Common myeloid progenitor, CD34-positive (primary cell): ENCODE measurements at places on chromosomes 3 and 15.

DNA sequence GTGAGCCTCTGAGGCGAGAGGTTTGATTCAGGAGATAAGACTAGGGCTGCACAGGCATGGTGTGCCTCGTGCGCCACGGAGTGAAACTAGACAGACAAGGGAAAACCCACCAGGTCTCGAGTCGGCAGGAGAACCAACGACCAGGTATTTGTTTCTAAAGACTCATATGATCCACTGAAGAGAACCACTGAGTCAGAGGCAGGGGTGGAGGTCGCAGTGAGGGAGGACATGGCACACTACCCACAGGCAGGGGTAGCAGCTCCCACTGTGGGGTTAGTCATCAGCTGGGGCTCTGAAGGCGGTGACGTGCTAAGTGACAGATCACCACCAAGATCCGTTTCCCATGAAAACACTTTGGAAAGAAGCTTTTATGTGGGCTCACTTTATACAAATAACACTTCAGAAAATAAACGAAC is 45.7 kb downstream of the CHSY1 start:
- peaks cover 3% of the 10 kb centered on the region for H3K36me3 ChIP-seq
- DNase-seq = no peak
- no peaks in the 10 kb centered on the region for H3K27me3 ChIP-seq
- peaks cover 66% of the 10 kb centered on the region for H3K4me1 ChIP-seq
- H3K27ac ChIP-seq = no peak overlapping the region
- no peak overlapping the region for H3K4me3 ChIP-seq

DNA sequence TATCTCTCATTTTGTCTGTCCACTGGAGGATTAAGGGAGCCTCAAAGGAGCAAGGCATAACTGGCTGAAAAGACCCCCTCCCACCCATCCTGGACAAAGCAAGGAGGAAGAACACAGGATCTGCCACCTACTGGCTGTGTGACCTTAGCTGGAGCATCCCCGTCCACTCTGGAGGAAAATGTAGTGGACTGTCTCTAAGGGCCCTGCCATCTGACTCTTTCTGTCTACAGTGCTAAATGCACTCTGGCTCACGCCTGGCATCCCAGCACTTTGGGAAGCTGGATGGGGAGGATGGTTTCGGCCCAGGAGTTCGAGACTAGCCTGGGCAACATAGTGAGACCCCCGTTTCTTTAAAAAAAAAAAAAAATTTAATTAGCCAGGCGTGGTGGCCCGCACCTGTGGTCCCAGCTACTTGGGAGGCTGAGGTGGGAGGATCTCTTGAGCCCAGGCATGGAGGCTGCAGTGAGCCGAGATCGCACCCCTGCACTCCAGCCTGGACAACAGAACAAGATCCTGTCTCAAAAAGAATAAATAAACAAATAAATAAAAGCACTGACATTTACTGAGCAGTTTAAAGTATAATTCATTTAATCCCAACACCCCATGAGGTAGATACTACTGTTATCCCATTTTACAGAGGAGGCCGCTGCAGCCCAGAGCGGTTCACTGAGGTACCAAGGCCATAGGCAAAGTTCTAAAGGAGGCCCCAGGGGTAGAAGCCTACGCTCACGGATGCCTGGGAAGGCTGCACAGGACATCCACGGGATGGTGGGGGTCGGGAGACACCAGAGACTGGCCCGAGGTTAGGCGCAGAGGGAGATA is 1.1 kb downstream of the TBC1D2B start:
- no peaks in the 10 kb centered on the region for H3K27me3 ChIP-seq
- H3K4me3 ChIP-seq = peak overlapping the region; percentile 84
- H3K36me3 ChIP-seq = no peaks in the 10 kb centered on the region
- no peak for DNase-seq

GRCh38 chr3:170128259-170128976 is 53.1 kb downstream of the PHC3 start:
- peaks cover 38% of the 10 kb centered on the region for H3K36me3 ChIP-seq
- no peak overlapping the region for H3K4me3 ChIP-seq
- no peaks in the 10 kb centered on the region for H3K4me1 ChIP-seq
- no peaks in the 10 kb centered on the region for H3K27me3 ChIP-seq

- H3K4me1 ChIP-seq = no peaks in the 10 kb centered on the region
- no peak overlapping the region for H3K27ac ChIP-seq
- DNase-seq = no peak
- no peaks in the 10 kb centered on the region for H3K27me3 ChIP-seq
Measured at GRCh38 chr3:125694761-125695294, 99.5 kb upstream of the OSBPL11 start.

GRCh38 chr3:99131876-99132275 is 230.4 kb upstream of the DCBLD2 start:
- H3K27me3 ChIP-seq = no peaks in the 10 kb centered on the region
- no peaks in the 10 kb centered on the region for H3K4me1 ChIP-seq
- no peak overlapping the region for H3K27ac ChIP-seq
- DNase-seq = no peak

DNA sequence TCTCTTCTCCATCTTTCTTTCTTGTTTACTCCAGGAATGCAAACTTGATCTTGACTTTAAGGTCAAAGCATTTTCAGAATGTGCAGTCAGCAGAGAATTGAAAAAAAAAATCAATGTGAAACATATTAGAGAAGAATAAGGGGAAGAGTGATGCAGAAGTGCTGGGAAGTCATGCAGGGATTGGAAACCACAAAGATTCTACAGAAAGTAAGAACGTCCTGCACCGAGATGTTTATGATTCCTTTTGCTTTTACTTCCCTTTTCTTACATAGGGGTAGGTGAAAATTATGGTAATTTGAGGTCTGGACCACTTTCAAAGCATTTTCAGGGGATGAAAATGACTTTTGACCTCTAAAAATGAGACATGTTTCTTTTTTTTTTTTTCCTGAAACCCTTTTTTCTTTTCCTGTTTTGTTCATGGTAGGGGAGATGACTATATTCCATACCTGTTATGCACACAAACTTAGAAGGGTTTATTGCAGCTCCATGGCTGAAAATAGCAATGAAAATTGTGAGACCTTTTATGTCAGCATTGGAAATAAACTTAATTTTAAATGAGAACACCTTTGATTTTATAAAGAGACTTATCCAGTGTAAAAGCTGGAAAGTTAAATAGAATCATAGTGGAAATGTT is 623.5 kb upstream of the TBL1XR1 start:
- H3K27me3 ChIP-seq = no peaks in the 10 kb centered on the region
- no peaks in the 10 kb centered on the region for H3K36me3 ChIP-seq
- peaks cover 5% of the 10 kb centered on the region for H3K4me1 ChIP-seq
- no peak overlapping the region for H3K27ac ChIP-seq
- H3K4me3 ChIP-seq = no peak overlapping the region
- DNase-seq = peak; percentile 78

- H3K4me1 ChIP-seq = no peaks in the 10 kb centered on the region
- H3K27me3 ChIP-seq = no peaks in the 10 kb centered on the region
- no peak overlapping the region for H3K4me3 ChIP-seq
- DNase-seq = no peak
Measured at GRCh38 chr15:98896802-98897732, 110.5 kb downstream of the PGPEP1L start.

GRCh38 chr15:41416128-41416741 is 660 bp upstream of the RTF1 start:
- H3K4me3 ChIP-seq = peak overlapping the region; percentile 94
- peaks cover 9% of the 10 kb centered on the region for H3K4me1 ChIP-seq
- no peaks in the 10 kb centered on the region for H3K27me3 ChIP-seq
- DNase-seq = no peak

DNA sequence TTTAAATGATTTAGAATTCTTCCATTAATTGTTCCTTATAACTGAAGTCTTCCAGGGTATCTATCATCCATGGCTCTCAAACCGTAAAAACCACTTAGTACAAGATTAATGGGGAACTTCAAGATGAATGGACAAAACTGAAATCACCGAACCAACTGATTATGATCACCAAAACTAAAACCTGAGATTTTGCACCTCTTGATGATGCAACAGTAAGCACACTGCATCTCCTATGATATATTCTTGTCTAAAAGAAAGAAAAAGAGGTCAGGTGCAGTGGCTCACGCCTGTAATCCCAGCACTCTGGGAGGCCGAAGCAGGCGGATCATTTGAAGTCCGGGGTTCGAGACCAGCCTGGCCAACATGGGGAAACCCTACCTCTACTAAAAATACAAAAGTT is 3.6 kb upstream of the ISY1 start:
- no peak for DNase-seq
- H3K4me1 ChIP-seq = peaks cover 20% of the 10 kb centered on the region
- no peak overlapping the region for H3K4me3 ChIP-seq
- no peaks in the 10 kb centered on the region for H3K27me3 ChIP-seq
- H3K27ac ChIP-seq = no peak overlapping the region

GRCh38 chr3:40753291-40753770 is 228.6 kb downstream of the ZNF621 start:
- H3K27ac ChIP-seq = no peak overlapping the region
- H3K36me3 ChIP-seq = no peaks in the 10 kb centered on the region
- no peaks in the 10 kb centered on the region for H3K4me1 ChIP-seq
- no peak for DNase-seq
- no peaks in the 10 kb centered on the region for H3K27me3 ChIP-seq
- H3K4me3 ChIP-seq = no peak overlapping the region

GRCh38 chr15:54410481-54410880 is 432.2 kb downstream of the UNC13C start:
- no peak for DNase-seq
- no peaks in the 10 kb centered on the region for H3K4me1 ChIP-seq
- no peak overlapping the region for H3K27ac ChIP-seq
- H3K36me3 ChIP-seq = no peaks in the 10 kb centered on the region
- H3K27me3 ChIP-seq = no peaks in the 10 kb centered on the region
- no peak overlapping the region for H3K4me3 ChIP-seq

DNA sequence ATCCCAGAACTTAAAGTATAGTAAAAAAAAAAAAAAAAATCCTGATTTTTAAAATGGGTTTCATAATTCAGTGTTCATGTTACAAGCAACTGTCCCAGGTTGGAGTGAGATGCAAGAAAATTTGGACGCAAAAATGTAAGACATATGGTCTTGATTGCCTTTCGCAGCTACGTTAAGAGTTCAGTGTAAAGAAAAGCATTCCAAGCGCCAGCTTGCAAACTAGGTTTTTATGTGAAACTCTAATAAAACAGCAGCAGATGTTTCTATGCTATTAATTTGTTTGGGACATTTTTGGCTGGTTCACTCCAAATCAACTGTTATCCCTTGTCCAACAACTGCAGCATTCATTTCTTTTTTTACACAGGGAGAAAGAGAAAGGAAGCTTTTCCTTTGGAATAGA is 957.8 kb downstream of the ROBO1 start:
- no peak for DNase-seq
- H3K27me3 ChIP-seq = no peaks in the 10 kb centered on the region
- no peaks in the 10 kb centered on the region for H3K36me3 ChIP-seq
- no peaks in the 10 kb centered on the region for H3K4me1 ChIP-seq
- H3K4me3 ChIP-seq = no peak overlapping the region

- H3K27ac ChIP-seq = no peak overlapping the region
- no peaks in the 10 kb centered on the region for H3K36me3 ChIP-seq
- H3K27me3 ChIP-seq = no peaks in the 10 kb centered on the region
- no peak for DNase-seq
- no peak overlapping the region for H3K4me3 ChIP-seq
Measured at GRCh38 chr3:99662838-99663570, 24.6 kb downstream of the COL8A1 start.

- H3K4me3 ChIP-seq = no peak overlapping the region
- no peak for DNase-seq
- H3K36me3 ChIP-seq = no peaks in the 10 kb centered on the region
- H3K27me3 ChIP-seq = no peaks in the 10 kb centered on the region
Measured at GRCh38 chr3:123314359-123315270, 112.9 kb downstream of the SEC22A start.

- H3K36me3 ChIP-seq = no peaks in the 10 kb centered on the region
- H3K4me1 ChIP-seq = no peaks in the 10 kb centered on the region
- DNase-seq = no peak
- no peak overlapping the region for H3K4me3 ChIP-seq
Measured at GRCh38 chr15:31062310-31062847, 39.1 kb downstream of the TRPM1 start.

- no peak overlapping the region for H3K27ac ChIP-seq
- H3K4me1 ChIP-seq = no peaks in the 10 kb centered on the region
- H3K4me3 ChIP-seq = no peak overlapping the region
- no peaks in the 10 kb centered on the region for H3K27me3 ChIP-seq
Measured at GRCh38 chr15:42149493-42150218, 6.8 kb downstream of the PLA2G4F start.

GRCh38 chr3:22634433-22634832 is 568.7 kb upstream of the UBE2E2 start:
- no peaks in the 10 kb centered on the region for H3K27me3 ChIP-seq
- H3K27ac ChIP-seq = no peak overlapping the region
- H3K36me3 ChIP-seq = no peaks in the 10 kb centered on the region
- no peak for DNase-seq

DNA sequence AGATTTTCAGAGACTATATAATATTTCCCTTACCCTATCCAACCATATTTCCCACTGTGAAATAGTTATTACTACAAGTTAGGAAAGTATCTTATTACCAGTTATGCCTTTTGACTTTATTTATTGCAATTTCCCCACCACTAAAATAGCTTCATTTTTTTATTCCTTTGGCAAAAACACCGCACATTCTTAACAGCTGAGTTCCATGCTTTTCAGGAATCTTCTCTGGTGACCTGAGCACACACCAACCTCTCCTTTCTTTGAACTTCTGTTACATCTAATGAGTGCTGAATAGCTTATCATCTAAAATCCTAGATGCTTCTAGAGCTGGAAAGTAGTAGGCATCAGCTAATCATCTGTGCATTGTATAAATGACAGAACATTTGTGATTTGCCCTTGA is 99.1 kb downstream of the UBE2E2 start:
- H3K27me3 ChIP-seq = no peaks in the 10 kb centered on the region
- H3K4me3 ChIP-seq = no peak overlapping the region
- no peaks in the 10 kb centered on the region for H3K36me3 ChIP-seq
- H3K4me1 ChIP-seq = no peaks in the 10 kb centered on the region

- H3K36me3 ChIP-seq = no peaks in the 10 kb centered on the region
- no peak overlapping the region for H3K27ac ChIP-seq
- peaks cover 29% of the 10 kb centered on the region for H3K4me1 ChIP-seq
- no peak for DNase-seq
- H3K27me3 ChIP-seq = no peaks in the 10 kb centered on the region
Measured at GRCh38 chr3:71423151-71423906, 160.2 kb downstream of the FOXP1 start.

- no peaks in the 10 kb centered on the region for H3K27me3 ChIP-seq
- no peak overlapping the region for H3K4me3 ChIP-seq
- no peaks in the 10 kb centered on the region for H3K36me3 ChIP-seq
- H3K27ac ChIP-seq = no peak overlapping the region
- DNase-seq = no peak
Measured at GRCh38 chr3:41708176-41708575, 253.7 kb downstream of the ULK4 start.

- H3K27ac ChIP-seq = no peak overlapping the region
- H3K4me1 ChIP-seq = peaks cover 10% of the 10 kb centered on the region
- H3K27me3 ChIP-seq = no peaks in the 10 kb centered on the region
- H3K36me3 ChIP-seq = no peaks in the 10 kb centered on the region
Measured at GRCh38 chr3:137013951-137014688, 56.3 kb downstream of the IL20RB start.

GRCh38 chr3:98772022-98772421 is 8.9 kb downstream of the ST3GAL6 start:
- H3K27me3 ChIP-seq = no peaks in the 10 kb centered on the region
- no peak overlapping the region for H3K4me3 ChIP-seq
- DNase-seq = no peak
- H3K27ac ChIP-seq = no peak overlapping the region
- H3K36me3 ChIP-seq = no peaks in the 10 kb centered on the region
